Mesenchymal stem cell (in vitro differentiated cells and primary cell): ENCODE measurements at places on chromosomes 12 and 14.

DNA sequence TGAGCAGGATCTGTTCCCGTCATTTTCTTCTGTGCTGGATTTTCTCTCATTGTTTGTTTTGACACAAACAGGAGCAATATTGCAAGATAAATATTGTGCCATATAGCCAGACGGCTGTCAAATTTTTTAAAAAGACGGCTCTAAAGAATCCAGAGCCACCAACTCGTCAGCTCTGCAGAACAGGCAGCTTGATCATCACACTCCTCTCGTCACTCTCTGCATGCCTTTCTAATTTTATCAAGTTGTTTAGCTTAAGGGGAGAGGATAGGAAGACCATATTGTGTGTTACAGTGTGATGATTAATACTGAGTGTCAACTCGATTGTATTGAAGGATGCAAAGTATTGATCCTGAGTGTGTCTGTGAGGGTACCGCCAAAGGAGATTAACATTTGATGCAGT lies 562.8 kb downstream of the GALC start:
- peak; percentile 82 for DNase-seq

DNA sequence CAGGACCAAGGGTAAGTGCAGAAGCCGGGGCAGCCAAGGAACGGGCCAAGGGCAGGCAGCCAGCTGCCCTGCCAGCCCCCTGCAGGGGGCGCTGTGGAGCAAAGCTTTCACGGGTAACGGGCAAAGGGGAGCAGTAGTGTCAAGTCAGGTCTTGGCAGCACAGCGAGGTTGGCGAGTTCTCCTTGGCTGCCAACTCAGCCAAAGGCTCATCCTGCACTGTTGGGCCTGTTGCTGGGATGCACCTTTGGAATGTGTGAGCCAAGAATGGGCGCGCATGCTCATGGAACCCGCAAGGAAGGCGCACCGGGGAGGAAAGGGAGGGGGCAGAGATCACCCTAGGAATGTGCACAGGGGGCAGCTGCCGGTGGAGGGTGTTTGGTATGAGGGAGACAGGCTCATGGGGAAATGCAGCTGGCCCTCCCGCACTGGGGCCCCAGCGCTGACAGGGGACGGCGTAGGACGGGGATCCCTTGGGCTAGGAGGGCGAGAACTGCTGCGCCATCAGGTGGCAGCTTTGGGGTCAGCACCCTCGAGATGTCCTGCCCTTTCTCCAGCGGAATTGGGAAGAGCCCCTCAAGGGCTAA lies 138.0 kb downstream of the ASCL4 start:
- DNase-seq: no peak

DNA sequence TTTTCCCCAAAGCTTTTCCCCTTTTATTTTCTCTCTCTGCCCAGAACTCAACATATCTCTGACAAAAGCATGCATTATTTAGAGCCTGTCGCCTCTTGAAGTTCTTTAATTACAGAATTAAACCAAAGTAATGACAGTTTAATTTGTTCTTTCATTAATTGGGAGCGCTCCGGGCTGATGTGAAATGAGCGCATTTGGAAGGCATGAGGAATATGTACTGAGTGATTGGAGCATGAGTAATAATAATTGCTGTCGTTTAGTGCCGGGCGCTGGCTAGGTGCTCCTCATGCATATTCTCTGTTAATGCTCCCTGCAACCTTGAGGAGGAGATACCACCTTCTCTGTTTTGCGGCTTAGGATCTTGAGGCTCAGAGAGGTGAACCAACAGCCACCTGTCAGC lies 120.5 kb downstream of the SLC25A47 start:
- DNase-seq: no peak

DNA sequence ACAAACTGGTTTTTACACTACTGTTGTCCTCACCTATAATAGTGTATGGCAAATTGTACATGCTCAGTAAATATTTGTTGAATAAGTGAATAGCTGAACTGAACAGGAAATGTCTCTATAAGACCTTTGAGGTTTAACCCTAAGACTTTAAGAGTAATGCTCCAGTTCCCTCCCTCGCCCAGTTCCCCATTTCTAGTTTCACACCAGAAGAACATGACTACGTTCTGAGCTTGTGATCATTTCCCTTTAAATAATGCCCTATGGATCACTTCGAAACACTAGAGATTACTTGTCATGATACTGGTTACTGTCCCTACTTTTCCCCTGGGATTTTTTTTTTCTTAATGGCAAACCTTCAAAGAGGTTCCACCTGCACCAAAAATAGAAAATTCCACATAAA lies 69.3 kb downstream of the PRKD1 start:
- DNase-seq: no peak

DNA sequence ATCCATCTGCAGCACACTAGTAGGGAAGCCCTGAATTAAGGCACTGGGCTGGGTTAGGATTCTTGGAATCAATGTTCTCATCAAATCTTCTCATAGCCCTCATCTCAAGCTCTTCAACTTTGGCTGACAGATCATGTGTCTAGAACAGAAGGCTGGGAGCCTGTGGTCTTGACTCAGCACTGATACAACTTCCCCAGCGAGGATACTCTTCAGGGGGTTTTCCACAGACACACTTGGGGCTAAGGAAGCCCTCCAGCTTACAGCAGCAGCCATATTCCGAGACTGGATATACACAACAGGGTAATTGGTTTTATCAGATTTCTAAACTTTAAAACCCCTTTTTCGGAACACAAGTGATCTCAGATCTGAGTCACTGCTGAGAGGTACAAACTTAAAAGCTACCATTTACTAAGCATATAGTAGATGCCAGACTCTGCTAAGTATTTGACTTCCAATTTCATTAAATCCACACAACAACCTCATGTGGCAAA lies 3.5 kb downstream of the FMNL3 start:
- DNase-seq: peak; percentile 91

DNA sequence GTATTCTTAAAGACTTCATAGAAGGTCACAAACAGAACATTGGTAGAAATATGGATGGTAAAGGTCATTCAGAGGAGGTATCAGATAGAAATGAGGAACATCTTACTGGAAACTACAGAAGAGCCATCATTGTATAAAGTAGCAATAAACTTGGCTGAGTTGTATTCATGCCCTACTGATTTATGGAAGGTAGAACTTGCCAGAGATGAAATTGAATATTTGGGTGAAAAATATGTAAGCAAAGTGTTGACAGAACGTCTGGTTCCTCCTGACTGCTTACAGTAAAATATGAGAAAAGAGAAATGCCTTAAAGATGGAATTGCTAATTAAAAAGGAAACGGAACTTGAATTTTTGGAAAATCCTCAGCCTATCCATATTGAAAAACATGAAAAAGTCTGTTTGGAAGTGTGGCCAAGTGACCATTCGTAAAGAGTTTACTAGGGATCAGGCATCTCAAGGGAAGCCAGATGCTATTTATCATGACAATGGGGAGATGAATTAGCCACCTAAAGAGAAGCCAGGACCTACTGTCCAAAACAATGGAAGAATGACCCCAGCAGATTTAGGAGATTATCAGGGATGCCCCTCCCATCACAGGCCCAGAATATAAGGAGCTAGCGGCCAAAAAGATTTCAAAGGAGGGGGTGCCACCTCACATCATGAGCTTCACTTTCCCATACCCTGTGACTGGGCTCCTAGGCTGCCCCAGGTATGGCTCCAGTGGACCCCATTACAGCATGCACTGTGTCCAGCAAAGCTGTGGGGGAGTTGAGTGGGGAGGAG lies 189.3 kb downstream of the ITPR2 start:
- no peak for DNase-seq

- DNase-seq: no peak
Observed at GRCh38 chr14:68541178-68541896, 251.5 kb downstream of the ZFP36L1 start.

- DNase-seq: no peak
Observed at GRCh38 chr12:14164266-14164665, 182.9 kb upstream of the GRIN2B start.

DNA sequence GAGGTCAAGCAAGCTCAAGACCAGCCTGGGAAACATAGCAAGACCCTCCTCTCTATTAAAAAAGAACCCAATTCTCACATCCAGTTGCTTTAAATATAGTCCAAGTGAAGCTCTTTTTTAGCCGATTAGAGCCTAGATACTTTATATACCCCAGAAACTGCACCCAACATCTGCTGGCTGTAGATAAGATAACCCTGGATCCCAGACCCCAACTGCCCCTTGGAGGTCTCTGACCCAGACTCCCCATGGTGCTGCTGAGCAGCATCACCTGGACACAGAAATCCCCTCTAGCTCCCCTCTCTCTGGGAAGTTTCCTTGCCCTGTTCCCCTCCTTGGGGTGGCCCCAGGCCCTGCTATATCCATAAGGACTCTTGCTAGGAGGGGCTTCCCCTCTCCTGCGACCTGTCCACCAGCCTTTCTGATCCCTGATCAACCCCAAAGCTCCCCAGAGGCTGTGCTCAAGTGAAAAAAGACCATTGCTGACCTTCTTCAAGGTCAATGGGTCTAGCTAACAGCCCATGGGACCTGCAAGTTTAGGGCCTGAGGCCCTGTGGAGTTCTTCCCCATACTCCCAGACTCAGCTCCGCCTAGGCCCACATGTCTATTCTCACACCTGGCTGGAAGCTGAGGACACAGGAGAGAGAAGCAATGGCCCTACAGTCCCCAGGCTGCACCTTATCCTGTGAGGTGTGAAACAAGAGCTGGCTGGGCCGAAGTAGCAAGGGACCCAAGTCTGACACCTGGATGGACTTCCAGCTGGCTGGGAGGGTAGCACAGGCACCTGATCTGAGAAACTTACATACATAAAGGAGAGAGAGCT lies 56.2 kb downstream of the ARL6IP4 start:
- no peak for DNase-seq

DNA sequence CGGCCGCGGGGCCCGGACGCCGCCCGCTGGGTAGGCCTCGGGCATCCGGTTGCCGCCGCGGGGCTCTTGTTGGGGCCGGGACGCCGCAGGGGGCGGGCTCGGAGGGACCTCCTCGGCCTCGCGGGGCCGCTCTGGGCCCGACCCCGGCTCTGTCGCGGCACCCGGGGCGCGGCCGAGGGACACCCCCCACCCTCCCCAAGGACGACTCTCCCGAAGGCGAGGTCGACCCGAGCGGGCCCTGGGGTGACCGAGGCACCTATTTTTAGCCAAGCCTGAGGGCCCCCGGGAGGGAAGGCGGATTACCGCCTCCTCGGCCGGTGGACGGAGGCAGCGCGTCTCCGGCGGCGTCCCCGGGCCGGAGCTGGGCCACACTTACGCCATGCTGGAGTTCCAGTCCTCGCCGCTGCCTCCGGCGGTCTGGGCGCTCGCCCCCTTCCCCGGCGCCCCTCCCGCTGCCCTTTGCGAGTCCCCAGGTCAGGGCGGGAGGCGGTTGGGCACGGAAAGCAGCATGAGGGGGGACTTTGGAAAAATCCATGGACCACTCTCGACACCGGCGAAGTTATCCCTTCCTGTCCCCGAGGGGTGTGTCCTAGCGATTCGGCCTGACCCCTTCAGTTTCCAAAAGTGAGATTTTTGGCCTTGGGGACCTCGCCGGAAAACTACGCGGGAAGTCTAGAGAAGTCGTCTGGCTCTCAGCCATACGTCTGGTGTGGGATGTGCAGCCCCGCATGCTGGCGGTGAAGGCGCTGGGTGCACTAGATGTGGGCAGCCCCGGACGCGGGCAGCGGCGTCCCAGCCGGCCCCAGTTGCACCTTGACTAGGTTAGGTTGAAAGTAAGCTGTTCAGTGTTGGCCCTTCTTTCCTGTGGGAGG lies 699 bp downstream of the KTN1 start:
- DNase-seq: peak; percentile 58

- peak; percentile 25 for DNase-seq
Observed at GRCh38 chr12:120853188-120853587, 51.0 kb downstream of the SPPL3 start.

DNA sequence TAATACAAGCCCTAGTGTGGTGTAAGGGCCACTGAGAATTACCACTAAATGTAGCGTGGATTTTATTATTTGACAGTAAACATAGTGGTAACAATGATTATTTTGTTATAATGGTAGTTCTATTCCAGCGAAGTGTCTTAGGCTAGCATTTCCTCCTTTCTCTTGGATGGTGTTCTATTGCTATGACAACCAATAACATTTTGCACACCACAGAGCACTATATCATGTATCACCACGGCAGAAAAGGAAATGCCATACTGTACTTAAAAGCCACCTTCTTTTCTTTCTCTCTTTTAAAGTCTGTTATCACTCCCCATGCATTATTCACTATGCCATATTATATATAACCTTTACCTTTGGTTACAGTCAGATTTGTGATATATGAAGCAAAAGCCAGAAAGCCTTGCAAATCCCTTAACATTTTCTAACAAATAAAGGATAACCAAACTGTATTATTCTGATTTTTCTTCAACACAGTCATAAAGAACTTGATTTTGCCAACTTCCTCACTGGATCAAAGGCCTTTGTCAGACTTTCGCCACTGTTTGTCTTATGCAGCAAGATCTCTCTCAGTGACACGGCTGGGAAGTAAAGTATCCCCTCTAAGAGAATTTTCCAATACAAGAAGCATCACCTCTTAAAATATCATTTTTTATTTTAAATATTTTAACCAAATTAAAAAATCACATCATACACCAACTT lies 195.8 kb downstream of the FOXN3 start:
- DNase-seq: peak; percentile 74

- no peak for DNase-seq
Observed at GRCh38 chr12:6333029-6333428, 8.8 kb downstream of the TNFRSF1A start.

DNA sequence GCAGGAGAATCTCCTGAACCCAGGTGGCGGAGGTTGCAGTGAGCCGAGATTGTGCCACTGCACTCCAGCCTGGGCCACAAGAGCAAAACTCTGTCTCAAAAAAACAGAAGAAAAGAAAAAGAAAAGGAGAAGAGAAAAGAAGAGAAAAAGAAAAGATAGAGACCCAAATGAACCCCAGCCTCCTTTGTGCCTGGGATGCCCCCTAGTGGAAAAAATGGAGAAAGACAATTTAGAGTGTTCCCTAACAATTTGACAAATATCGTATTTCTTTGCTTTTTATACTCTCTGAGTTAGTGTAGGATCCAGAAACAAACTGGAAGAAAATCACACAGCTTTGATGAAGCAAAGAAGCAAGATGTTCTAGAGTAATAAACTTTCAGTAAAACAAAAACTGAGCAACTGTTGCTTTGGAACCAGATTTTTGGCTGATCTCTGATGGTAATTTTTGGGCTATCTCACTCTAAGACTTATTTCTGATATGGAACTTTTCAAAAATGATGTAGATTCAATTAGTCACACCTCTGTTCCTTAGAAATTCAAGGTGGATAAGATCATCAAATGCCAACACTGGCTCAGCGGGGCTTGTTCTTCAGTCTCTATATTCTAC lies 18.6 kb upstream of the PRKAB1 start:
- DNase-seq: no peak

DNA sequence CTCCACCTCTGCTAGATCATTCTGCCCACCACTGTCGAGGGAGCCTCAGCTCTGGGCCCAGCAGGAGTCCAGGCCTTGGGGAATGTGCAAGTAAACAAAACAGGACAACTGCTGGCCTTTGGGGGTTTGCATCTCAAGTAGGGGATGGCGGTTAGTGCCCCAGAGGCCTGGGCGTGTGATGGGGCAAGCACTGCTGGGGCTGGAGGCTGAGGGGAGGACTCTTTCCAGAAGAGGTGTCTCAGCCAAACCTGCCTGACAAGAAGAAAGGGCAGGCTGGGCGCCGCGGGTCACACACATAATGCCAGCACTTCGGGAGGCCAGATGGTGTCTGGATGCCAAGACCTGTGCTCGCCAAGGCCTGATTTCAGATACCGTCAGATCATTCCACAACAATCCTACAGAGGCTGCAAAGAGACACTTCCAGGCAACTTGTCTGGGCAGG lies 8.6 kb upstream of the ALDH2 start:
- no peak for DNase-seq
